Nasal cavity respiratory epithelium epithelial cell of viscerocranial mucosa (primary cell): ENCODE measurements at places on chromosomes 12 and 14. TPM values are rescaled to one million over a fixed set of nuclear protein-coding genes. Genes with fewer than 3 reads are reported as not detected.

Gene NRL
- 1.1 and 1.7 TPM in 2 replicates for total RNA-seq

Gene MANSC4
- not detected in 2 replicates for total RNA-seq

Gene LYZ
- total RNA-seq, result 0.07 TPM in 1 of 2 replicates, not detected in the other

Gene TIMM9
- 30.1 and 32.9 TPM in 2 replicates for total RNA-seq

Gene PELI2
- 1.0 and 6.4 TPM in 2 replicates for total RNA-seq

Gene JKAMP
- 41.7 and 68.4 TPM in 2 replicates for total RNA-seq
